Esophagus muscularis mucosa (tissue), 4 donors: ENCODE measurements at places on chromosomes 12 and 14.

DNA sequence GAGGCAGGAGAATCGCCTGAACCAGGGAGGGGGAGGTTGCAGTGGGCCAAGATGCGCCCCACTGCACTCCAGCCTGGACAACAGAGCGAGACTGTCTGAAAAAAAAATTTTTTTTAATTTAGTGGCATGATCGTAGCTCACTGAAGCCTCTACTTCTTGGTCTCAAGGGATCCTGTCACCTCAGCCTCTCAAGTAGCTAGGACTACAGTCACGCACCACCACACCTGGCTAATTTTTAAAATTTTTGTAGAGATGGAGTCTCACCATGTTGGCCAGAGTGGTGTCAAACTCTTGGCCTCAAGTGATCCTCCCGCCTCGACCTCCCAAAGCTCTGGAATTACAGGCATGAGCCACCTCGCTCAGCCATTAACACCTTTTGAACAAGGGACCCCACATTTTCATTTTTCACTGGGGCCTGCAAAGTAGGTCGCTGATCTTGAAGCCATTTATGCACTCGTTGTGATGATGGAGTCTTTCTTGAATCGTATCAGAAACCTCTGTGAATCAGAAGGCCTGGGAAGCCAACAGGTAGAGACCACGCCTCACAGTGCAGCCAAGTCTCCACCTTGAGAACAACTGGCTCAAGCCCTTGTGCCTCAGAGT is 5.9 kb downstream of the HCAR1 start:
- no peak for DNase-seq

DNA sequence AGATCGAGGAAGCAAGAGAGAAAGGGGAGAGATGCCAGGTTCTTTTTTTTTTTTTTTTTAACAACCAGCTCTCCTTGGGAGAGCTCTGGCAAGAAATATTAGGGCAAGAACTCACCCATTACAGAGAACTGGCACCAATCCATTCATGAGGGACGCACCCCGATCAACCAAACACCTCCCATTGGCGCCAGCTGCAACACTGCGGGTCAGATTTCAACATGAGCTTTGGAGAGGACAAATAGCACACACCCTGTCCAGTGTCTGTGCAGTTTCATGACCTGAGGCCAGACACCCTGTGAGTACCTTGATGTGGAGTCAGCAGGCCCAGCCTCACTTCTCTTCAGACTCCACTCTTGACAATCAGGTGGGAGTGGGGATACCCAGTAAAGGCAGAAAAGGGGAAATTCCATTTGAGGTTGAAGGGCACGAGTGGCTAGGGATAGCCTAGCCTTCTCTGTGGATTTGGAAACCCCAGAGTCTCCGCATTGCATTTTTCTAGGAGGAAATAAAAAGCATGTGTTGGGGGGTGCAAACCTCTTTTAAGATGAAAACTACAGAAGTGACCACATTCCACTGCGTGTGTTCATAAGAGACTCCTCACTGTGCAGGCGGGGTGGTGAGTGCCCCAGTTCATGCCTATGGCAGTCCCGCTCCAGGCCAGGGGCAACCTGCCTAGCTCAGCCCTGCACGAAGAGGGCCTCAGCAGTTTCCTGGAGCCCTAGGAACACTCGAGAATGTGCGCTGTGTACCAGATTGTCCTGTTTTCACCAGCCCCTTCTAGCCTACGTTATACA is 42.4 kb upstream of the GPATCH2L start:
- DNase-seq, result no peak

- no peak for DNase-seq
Observed at GRCh38 chr12:2557597-2557996, 237.2 kb upstream of the FKBP4 start.

GRCh38 chr12:57261428-57261865 is 10.5 kb upstream of the STAC3 start:
- no peak for DNase-seq

- DNase-seq, result no peak
Observed at GRCh38 chr14:50534997-50535396, 2.6 kb upstream of the MAP4K5 start.

GRCh38 chr14:96129128-96129736 is 75.4 kb upstream of the BDKRB2 start:
- DNase-seq, result peak; percentile 55

DNA sequence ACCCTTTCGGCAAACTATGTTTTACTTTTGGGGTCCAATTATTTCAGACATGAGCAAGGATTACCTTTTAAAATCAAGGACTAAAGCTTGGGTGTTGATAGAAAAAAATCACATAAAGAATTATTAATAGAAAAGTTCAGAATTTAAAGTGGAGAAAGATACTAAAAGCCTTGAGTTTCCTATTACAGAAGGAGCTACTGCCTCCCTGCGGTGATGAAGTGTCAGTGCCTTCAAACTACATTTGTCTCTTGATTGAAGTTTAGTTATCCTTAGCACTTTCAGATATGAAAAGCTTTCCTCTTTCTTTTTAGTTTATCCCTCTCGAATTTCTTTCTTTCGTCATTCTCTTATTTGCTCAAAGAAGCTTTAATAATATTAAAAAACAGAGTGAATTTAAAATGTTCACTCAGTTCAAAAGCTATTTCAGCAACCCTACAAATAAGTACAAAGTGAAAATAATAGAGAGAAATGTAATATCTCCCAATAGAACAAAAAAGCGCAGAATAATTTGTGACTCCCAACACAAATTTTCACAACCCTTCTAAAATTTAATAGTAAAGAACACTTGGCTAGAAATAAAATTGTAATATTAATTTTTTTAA is 87.6 kb downstream of the SEC23A start:
- DNase-seq, result no peak

- no peak for DNase-seq
Observed at GRCh38 chr14:75090353-75090752, 20.9 kb downstream of the ZC2HC1C start.

DNA sequence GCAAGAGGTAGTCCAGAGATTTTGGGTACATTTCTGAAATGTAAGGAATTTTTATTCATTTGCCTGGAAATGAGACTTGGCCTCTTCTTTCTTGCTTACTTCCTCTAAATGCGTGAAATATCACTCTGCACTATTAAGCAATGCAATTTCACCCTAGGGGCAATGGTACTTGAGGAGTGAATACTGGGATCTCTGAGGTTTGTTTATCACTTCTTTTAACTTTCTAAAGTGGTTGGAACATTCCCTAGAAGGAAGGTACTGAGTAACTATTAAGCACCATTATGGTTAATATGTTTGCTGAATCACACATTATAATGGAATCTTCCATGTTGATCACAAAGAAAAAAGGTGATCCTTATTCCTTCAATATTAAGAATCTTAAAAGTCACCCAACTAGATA is 120.9 kb upstream of the CAND1 start:
- DNase-seq, result no peak

- no peak for DNase-seq
Observed at GRCh38 chr14:90569606-90570387, 173.0 kb downstream of the CALM1 start.

DNA sequence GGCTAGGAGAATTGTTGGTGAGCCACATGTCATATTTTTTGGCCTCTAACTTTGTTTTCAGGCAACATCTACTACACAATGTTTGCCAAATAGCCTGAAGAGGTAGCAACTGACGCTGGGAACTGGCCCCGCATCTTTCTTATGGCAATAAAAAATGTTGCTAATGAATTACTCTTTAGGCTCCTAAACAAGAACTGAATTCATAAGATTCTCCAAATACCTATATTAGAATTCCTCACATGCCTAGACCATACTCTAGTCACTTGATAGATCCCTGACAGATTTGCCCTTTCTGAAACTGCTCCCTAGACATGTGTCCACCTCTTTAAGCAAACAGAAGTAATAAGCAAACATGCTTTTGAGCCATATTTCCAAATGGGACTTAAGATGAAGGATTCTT is 209.0 kb upstream of the ATXN7L3B start:
- no peak for DNase-seq

DNA sequence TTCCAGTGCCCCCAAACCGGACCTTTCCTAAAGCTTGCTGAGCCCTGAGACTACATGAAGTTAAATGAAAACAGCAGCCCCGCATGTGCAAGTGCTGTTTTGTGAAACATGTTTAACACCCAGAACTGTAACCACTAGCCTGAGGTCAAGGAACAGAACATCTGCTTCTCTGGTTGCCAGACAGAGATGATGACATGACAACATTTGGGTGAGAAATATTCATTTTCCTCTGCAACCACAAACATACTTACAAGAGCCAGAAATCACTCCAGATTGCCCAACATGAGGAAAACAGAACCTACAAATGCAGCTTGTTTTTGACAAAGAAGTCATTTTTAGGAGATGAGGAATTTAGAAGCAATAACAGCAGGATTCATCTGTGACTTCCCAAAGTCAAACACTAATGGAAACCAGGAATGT is 110.4 kb downstream of the BCAT1 start:
- DNase-seq, result no peak

DNA sequence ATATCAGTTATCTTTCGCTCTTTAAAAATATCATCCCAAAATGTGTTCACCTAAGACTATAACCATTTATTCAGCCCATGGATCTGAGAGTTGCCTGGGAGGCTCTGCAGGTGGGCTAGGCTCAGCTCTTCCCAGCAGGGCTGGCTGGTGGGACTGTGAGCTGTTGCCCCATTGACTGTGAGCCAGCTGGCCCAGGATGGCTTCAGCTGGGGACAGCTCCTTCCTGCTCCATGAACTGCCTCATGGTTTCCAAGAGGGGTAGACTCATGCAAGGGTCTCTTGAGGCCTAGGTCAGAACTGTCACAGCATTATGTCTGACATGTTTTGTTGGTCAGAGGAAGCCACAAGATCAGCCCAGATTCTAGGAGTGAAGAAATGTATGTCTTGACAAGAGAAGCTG is 114.1 kb upstream of the E2F7 start:
- no peak for DNase-seq

GRCh38 chr14:100292776-100293461 is 13.3 kb downstream of the SLC25A29 start:
- DNase-seq, result no peak

DNA sequence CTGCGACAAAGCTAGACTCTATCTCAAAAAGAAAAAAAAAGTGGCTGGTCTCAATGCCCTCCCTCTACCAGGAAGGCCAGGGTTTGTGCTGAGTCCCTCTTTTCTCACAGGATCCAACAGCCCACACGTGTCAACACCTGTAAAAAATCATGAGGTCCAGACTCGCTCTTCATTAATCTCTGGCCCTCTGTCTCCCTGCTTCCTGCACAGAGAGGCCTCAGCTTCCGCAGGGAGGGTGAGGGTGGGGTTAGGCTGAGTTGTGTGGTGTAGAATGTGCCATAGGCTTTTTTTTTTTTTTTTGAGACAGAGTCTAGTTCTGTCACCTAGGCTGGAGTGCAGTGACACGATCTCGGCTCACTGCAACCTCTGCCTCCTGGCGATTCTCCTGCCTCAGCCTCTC is 6.1 kb downstream of the CFAP73 start:
- DNase-seq, result no peak

DNA sequence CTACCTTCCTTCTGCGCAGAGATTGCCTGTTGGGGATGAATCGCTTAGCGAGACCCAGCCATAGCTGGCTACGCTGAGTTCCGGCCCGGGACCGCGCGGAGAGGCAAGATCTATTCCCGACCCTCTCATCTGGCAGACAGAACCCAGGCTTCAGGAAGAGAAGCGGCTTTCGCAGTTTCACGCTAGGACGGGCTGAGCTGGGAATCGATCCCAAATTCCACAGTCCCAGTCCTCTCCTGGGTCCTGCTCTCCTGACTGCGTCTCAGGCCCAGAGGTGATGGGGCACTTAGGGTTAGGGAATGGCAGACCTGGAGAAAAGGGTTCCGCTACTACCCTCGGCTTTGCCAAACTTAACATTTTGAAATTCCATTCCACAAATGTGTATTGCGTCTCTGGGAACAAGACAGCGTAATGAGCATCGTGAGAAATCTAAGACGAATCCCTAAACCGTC is 2.8 kb downstream of the PTPN21 start:
- DNase-seq, result no peak

- DNase-seq, result no peak
Observed at GRCh38 chr14:103961928-103962578, 19.7 kb upstream of the RD3L start.

DNA sequence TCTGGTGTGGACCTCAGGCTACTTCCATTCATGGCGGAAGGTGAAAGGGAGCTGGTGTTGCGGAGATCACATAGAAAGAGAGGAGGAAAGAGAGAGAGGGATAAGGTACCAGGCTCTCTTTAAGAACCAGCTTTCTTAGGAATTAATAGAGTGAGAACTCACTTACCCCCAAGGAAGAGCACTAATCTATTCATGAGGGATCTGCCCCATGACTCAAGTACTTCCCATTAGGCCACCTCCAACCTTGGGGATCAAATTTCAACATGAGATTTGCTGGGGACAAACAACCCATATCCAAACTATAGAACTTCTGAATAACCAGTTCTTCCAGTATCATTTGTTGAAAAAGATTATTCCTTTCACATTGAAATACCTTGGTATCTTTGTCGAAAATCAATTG is 34.0 kb upstream of the C2CD5 start:
- DNase-seq, result no peak

DNA sequence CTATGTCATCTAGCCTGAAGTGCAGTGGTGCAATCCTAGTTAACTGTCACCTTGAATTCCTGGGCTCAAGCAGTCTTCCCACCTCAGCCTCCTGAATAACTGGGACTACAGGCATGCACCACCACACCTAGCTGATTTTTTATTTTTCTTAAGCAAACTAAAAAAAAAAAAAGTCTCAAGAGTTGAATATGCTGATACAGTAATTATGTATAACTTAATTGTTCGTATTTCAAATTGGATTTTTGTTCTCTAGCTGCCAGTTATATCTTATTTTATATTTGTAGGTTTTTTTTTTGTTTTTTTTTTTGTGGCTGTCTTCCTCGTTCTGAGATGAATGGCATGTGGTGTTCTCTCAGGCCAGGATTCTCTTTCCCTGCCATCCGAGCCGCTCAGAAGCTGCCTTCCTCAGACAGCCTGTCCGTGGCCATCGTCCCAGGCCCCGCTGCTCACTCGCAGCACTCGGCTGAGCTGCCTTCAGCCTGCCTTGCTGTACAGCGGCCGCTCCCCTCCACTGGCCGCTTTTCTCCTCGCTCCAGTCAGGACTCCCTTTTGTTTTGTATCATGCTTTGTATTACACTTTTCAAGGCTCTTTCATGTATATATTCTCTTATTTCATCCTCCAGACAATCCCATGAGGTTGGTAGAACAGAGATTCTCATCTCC is 53.3 kb downstream of the WDR20 start:
- DNase-seq, result no peak

DNA sequence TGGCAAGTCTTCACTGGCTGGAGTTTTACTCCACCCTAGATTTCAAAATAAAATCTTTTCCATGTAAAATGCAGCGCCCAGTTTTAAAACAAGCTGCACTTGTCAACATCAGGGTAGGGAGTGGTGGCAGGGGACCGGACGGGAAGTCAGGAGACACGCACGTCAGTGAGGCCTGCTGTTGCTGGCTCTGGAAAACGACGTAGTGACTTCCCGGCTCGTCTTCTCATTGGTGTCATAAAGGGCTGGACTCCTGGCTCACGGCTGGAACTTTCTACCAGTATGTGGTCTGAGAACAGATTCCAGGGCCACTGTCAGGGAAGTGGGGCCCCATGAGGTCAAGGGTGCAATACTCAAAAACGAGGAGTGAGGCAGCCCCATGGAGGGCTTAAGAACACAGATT is 64.2 kb upstream of the FOXN3 start:
- no peak for DNase-seq
